ENCODE measurements at places on chromosomes 5 and 9.

DNA sequence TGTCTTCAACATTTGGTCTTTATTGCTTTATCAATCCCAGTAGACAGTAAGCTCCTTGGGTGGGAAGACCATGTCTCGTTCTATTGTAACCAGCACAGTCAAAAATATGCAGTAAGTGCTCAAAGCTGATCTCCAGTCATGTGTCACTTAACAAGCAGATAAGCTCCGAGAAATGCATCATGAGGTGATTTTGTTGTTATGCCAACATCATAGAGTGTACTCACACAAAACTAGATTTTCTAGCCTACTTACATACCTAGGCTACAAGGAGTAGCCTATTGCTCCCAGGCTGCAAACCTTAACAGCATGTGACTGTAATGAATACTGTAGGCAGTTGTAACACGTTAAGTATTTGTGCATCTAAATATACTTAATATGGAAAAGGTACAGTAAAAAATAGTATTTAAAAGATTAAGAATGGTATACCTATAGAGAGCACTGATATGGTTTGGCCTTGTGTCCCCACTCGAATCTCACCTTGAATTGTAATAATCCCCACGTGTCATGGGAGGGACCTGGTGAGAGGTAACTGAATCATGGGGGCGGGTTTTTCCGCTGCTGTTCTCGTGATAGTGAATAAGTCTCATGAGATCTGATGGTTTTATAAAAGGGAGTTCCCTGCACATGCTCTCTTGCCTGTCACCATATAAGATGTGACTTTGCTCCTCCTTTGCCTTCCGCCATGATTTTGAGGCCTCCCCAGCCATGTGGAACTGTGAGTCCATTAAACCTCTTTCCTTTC lies 39.8 kb upstream of the PCSK5 start:
- no peak for DNase-seq

- DNase-seq, result no peak
These were observed 207.9 kb downstream of the GADD45G start for GRCh38 chr9:89812556-89813181.

GRCh38 chr9:93091453-93092081 lies 4.5 kb upstream of the CARD19 start:
- DNase-seq, result peak; percentile 90

DNA sequence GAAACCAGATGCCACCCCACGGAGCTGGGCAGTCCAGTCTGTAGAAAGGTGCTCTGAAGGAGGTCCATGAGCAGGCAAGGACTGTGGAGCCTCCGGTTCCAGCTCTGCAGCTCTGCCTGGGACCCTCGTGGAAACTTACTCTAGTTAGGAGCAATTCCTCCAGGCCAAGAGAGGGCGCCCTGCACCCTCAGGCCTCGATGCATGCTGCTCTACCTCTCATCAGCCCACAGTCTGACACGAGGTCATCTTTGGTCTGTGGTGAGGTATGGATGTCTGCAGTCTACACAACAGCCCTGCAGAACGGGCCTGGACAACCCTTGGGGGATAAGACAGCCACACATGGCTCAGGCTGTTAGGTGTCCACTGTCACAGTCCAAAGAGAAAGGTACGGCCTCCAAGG lies 50.6 kb upstream of the UBTD2 start:
- DNase-seq, result peak; percentile 26

- no peak for DNase-seq
These were observed 223.5 kb upstream of the MEF2C start for GRCh38 chr5:89106480-89106879.

GRCh38 chr9:3682186-3682585 lies 156.4 kb upstream of the RFX3 start:
- no peak for DNase-seq

GRCh38 chr5:178326374-178326715 lies 93.7 kb upstream of the PHYKPL start:
- no peak for DNase-seq

DNA sequence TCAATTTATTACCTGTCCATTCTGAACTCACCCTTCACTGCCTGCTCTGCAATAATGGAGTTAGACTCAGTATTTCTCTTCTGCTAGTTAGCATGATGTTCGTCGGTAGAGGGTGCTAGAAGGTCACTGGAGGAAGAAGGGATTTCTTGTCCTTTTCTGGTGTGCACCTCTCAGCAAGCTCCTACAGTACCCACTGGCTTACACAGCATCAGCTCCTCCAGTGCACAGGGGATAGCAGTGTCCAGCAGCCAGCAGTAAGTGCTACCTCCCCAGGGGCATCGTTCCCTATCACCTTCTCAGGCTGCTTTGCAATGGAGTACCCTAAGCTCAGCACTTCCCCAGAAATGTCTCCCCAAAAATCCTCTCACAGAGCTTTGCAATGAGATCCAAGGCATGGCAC lies 45.9 kb upstream of the APC start:
- DNase-seq, result peak; percentile 60

DNA sequence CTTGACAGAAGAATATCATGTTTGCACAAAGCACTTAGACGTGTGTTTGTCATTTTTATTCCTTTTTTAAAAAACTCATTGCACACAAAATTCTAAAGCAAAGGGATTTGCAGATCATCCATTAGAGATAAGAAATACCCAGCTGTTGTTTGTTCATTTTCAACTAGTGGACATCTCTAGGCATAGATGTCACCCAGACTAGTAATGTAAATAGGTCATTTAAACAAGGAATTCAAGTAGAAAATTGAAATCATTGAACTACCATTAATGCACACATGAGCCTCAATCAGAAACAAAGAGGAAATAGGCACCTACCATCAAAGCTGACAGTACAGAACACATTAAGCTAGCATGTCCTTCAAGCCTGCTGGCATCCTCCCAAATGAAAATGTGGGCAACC lies 107.3 kb downstream of the OR2K2 start:
- DNase-seq, result no peak
